ENCODE measurements at places on chromosomes 3 and 15.

- peak; percentile 81 for DNase-seq
Measured at GRCh38 chr15:80059786-80060355, 395 bp downstream of the ZFAND6 start.

DNA sequence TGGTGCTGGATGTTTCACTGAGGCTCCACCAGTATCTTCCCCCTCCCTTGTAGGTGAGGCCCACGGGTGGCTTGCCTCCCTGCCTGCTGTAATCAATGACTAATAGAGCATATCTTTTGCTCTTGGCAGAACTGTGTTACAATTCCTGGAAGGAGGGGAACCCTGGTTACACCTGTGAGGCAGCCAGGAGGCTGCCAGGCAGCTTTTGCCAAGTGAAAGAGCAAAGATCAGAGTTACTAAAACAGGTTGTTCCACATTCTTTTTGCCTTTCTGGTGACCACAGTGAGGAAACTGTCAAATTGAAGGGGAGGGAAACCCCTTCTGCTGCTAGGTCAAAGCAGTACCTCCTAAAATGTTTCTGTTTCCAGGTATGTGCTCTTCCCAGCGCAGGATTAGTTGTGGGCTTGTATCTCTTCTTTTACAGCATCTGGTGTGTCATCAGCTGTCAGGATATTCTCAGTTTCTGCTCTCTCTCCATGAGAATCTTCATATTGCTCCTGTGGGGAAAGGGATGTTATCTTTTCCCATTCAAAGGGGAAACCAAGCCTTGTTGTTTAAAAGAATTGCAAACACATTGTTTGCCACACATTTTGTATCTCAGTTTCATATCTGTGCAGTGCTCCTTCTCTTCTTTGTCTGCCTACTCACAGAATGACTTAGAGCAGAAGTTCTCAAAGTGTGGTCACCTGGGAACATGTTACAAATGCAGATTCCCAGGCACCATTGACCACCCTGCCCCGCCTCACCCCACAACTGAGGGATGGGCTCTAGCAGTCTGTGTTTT lies 137.4 kb upstream of the UMPS start:
- DNase-seq = no peak

DNA sequence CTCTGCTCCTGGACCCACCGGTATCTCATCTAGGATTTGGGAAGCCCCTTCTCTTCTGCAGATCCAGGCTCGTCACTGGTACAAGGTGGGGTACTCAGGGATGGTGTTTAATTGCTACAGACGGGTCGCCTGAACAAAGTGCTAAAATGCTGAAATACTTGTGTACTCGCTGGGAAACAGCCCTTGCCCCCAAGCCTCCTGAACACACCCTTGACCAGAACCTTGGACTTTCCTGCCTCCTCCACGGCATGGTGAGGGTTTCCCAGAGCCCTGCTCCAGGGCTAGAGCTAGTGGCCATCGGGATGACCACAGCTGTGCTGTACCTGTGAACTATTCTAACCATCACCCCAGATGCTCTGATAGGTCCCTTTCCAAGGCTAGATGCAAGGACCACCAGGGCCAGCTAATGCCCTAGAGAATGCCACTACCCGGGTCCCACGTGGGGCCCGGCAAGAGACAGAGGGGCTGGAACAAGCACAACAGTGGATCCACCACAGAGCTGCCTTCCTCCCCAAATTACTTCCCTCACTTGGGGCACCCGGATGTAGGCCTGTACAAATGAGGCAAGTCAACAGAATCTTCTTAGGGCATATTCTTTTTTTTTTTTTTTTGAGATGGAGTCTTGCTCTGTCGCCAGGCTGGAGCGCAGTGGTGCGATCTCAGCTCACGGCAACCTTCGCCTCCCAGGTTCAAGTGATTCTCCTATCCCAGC lies 267.3 kb downstream of the FOXP1 start:
- no peak for DNase-seq

DNA sequence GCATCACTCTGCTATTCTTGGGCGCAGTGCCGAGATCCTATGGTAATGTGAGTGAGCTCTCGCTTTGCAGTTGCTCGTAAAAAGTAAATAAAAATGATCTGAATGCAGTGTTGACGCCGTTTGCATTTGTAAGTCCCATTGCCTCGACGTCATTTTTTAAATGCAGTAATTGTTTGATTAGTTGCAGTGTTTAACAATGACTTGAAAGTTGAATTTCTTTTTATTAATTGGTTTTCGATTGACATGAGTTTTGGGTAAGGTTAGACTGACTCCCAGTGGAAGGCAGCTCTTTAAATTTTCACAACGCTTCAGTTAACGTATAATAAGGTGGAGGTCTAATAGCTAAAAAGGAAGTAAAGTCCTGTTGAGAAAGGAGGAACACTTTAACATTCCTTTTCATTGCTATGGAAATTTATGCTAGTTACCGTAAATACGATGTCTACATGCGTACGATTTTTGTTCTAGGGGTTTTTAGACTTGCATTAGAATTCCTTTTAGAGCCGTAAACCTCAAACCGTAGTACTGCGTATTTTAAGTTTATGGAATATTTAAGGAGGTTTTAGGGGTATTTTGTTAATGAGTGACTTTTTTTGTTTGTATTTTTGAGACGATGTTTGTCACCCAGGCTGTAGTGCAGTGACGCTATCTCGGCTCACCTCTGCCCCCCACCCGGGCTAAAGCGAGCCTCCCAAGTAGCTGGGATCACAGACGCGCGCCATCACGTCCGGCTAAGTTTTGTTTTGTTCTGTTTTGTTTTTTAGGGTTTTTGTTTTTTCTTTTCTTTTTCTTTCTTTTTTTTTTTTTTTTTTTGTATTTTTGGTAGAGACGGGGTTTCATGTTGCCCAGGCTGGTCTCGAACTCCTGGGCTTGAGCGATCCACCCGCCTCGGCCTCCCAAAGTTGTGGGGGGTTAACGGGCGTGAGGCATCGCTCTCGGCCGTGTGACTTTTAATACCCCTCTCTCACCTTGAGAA lies 1.4 kb downstream of the MORF4L1 start:
- DNase-seq = peak; percentile 60

GRCh38 chr3:59320080-59320479 lies 270.3 kb upstream of the CFAP20DC start:
- DNase-seq = no peak

DNA sequence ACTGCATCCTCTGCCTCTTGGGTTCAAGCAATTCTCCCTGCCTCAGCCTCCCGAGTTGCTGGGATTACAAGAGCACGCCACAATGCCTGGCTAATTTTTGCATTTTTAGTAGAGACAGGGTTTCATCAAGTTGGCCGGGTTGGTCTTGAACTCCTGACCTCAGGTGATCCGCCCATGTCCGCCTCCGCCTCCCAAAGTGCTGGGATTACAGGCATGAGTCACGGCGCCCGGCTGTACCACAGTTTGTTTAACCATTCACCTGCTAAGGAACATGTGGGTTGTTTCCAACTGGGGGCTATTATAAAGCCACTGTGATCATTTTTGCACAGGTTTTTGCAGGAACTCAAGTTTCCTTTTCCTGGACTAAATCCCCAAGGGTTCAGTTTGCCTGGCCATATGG lies 123.2 kb upstream of the RAP2B start:
- DNase-seq = peak; percentile 24

DNA sequence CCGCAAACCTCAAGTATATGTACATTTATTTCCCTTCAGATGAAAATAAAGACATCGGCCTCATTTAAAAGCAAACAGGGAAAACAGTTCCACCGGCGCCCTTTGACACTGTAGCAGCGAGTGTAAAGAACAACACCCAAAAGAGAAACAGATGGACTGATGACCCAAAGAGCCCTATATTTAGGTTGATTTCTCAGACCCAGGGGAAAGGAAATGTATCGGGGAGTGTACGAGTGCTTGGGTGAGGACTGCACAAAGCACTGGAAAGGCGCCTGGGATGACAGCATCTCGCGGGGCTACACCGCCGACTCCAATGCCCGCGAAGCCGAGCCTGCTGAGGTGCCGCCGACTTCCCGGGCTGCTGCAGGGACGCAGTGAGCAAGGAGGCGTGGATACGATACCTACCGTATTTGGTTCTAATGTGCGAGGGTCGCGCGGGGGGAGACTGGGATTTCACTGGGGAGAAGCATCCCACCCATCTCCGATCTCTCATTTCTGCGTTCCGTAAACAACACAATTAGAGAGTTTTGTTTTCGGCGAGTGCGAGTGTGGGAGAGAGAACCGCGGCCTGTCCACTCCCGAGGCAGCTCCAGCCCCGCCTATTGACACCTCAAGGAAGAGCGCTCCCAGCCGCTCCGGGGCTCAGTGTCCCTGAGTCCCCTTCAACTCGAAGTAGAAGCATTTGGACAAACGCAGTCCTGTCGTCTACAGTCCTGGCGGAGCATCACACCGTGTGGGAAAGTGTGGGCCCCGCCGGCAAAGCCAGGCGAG lies 2.0 kb downstream of the MECOM start:
- peak; percentile 63 for DNase-seq

GRCh38 chr3:10338164-10338470 lies 17.2 kb upstream of the SEC13 start:
- no peak for DNase-seq

DNA sequence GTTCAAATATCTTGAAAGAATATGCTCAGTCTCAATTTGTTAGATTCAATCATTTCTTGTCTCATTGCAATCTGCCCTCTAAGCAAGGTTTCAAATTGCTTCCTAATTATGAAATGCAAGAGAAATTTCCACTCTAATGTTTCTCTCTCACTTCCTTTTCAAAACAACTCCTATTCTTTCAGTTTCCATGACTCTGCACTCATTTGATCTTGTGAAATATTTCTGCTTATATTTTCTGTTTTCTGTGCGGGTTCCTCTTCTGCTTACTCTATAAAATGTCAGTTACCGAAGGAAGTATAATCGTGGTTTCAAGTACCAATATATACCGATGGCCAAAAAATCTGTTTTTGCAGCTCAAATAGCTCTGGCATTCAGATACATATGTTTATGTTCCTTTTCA lies 521.9 kb upstream of the NAALADL2 start:
- no peak for DNase-seq

DNA sequence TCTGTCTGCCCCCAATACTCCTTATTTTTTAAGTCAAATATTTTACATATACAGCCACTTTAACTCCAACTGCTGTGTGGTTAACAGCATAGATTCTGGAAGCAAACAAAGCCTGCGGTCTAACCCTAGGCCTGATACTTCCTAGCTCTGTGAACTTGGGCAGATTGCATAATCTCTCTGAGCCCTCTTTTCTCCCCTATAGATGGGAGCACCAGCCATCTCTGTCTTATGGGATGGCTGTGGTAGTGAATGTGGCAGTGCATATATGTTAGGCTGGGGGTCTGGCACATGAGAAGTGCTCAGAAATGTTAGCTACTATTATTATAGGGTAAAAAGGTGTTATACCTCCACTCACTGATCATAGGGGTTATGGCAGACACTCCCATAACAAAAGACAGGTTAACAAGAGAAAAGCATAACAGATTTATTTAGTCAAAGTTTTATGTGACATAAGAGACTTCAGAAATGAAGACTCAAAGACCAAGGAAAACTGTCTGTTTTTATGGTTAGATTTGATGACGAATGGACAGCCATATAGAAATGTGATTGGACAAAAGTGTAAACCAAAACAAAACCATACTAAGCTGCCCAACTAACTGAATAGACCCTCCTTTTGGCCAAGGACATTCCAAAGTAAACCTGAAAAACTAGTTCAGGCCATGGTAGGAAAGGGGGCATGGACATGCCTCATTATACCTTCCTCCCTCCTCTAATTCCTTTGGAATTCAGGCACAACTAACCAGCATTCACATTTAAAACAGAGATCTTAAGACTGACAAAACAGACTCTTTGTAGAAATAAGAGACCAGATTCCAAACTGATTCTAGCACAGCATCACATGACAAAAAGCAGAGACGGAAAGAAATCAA lies 53.9 kb upstream of the DAZL start:
- DNase-seq = no peak

DNA sequence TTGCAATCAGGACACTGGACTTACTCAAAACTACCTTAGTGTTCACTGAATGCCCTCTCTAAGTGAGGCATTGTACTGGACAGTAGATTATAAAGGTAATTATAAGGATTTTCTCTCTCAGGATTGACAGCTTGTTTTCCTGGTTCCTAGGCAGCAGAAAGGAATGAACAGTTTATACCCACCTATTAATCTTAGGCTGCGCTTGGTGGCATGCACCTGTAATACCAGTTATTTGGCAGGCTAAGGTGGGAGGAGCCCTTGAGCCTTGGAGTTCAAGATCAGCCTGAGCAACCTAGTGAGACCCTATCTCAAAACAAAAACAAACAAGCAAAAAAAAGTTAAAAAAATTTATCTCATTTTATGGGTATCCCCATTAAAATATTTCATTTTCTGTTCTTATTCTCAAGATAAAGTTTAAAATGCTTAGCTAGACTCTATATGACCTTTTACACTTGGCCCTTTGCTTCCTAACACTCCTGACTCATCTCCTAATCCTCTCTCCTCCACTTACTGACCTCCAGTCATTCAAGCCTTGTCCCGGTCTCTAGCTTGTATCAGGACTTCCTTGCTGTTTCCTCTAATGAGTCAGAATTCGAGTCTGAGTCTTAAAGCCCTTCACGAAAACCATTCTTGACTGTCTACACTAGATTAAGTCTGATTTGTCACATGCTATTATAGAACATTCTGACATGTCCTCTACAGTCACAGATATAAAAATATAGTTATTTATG lies 348.6 kb downstream of the NLGN1 start:
- peak; percentile 78 for DNase-seq

DNA sequence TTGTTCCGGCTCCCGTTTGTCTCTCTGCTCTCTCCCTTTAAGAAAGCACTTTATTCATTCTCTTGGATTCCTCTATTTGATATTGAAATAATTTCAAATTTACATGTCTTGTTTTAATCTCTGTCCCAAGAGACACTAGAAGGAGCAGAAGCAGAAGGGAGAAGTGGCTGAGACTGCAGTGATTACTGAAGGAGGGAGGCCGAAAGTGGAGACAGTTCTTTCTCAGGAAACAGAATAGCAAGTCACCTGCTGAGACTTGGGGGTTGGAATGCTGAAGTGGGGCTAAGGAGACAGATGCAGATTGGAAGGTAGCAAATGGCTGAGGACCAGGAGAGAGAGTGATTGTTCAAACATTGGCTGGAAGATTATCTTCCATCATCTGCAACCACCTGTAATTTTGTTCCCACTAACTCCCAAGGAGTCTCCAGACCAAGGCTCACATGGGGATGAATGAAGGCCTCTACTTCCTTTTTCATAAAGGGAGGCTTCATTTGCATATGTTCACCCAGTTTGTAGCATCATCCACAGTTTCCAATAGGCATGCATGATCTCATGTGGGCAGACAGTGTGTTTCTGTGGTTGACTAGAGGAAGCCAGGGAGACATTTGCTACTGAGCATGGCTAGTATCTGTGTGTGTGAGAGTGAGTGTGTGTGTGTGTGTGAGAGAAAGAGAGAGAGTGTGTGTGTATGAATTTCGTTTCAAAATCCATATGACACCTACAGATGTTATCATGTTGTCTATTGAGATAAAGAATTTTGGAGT lies 24.0 kb downstream of the LTF start:
- DNase-seq = no peak

DNA sequence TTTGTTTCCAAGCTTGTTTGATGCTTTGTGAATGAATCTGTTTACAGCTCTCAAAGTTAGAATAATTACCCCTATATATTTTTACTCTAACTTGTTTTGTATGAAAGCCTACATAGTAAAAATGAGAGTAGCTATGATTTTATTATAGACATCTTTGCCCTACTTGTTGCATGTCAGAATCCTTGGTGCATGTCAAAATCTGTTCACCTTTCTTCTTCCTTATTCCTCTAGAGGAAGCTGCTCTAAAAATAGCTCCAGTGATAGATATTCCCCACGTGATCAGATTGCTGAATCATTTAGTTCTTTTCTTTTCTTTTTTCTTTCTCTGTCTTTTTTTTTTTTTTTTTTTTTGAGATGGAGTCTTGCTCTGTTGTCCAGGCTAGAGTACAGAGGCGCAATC lies 39.8 kb downstream of the LRRC49 start:
- no peak for DNase-seq

Data from GM23248 (cell line).